ENCODE measurements at places on chromosomes 11 and 22. TPM values are rescaled to one million over a fixed set of nuclear protein-coding genes. Genes with fewer than 3 reads are reported as not detected.

STT3A gene
- 492 TPM for polyA plus RNA-seq

OR52H1 gene
- polyA plus RNA-seq: not detected

GRM5 gene
- polyA plus RNA-seq: not detected

SLC17A6 gene
- polyA plus RNA-seq: not detected

OR5A1 gene
- not detected for polyA plus RNA-seq

DDX6 gene
- 49.8 TPM for polyA plus RNA-seq

CSF2RB gene
- 0.02 TPM for polyA plus RNA-seq

CRYBB2 gene
- 0.92 TPM for polyA plus RNA-seq

KRTAP5-11 gene
- not detected for polyA plus RNA-seq

DAGLA gene
- polyA plus RNA-seq: 2.5 TPM

SLC15A3 gene
- polyA plus RNA-seq: 14.1 TPM

INCENP gene
- polyA plus RNA-seq: 14.2 TPM

JAML gene
- polyA plus RNA-seq: not detected

TENM4 gene
- polyA plus RNA-seq: 0.36 TPM

JHY gene
- polyA plus RNA-seq: 4.4 TPM

ELMOD1 gene
- 0.04 TPM for polyA plus RNA-seq

RIMBP3B gene
- not detected for polyA plus RNA-seq

CBLIF gene
- polyA plus RNA-seq: not detected

POU2F3 gene
- 0.06 TPM for polyA plus RNA-seq

All from BJ (cell line).